DMS53 (cell line): ENCODE measurements at places on chromosomes 4 and X.

- DNase-seq: no peak
Measured at GRCh38 chr4:32798471-32799159, 2078.4 kb downstream of the PCDH7 start.

- DNase-seq: peak; percentile 92
Measured at GRCh38 chrX:77014377-77015372, 432.5 kb upstream of the FGF16 start.

GRCh38 chr4:138107023-138107422 lies 135.1 kb downstream of the SLC7A11 start:
- no peak for DNase-seq

DNA sequence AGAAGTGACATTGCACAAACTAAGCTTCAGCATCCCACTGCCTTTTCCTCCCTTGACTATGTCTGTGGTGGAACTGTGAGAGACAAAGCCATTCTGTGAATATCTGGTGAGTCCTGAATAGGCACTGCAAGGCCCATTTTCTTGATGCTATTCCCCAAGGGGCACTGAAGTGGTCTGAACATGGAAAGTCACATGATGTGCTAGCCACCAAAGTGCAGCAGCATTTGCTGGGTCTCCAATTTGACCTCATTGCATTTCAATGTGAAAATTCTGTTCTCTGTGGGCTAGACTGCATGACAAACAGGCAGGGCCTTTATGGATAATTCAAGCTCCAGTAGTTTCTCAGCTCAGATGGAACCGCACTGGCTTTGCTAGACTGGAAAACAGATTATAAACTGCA lies 627.4 kb upstream of the BOD1L1 start:
- DNase-seq: no peak

DNA sequence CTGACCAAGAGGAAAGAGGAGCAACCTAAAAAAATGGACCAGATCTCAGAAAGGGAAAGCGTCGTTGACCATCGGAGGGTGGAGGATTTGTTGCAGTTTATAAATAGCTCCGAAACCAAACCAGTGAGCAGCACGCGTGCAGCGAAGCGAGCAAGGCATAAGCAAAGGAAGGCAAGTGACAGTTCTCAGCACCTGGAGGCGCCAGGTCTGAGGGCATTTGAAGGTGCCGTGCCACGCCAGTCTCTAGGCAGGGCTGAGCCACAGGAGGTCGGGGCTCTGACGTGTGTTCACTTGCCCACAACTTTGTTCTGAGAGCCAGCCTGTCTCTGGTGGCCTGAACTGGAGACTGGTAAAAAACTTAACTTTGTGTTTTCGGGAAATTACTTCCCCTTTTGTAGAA lies 59.7 kb downstream of the TNIP2 start:
- DNase-seq: no peak

GRCh38 chr4:182404376-182404775 lies 161.2 kb downstream of the TENM3 start:
- DNase-seq: no peak
